ENCODE measurements at places on chromosomes 6 and 20.
A peak's percentile ranks its signal among the peaks of the same experiment; 100 is the strongest.

DNA sequence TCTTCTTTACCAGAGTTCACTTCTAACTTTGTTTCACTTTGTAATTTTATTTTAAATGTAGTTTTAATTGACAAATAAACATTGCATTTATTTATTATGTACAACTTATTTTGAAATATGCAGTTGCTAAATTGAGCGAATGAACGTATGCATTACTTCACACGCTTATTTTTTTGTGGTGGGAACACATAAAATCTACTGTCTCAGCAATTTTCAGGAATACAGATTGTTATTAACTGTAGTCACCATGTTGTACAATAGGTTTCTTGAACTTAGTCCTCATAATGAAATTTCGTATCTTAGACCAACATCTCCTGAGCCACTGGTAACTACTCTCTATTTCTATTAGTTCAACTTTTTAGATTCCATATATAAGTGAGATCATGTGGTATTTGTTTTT lies 46.9 kb downstream of the NKAIN2 start:
- no peak for DNase-seq

DNA sequence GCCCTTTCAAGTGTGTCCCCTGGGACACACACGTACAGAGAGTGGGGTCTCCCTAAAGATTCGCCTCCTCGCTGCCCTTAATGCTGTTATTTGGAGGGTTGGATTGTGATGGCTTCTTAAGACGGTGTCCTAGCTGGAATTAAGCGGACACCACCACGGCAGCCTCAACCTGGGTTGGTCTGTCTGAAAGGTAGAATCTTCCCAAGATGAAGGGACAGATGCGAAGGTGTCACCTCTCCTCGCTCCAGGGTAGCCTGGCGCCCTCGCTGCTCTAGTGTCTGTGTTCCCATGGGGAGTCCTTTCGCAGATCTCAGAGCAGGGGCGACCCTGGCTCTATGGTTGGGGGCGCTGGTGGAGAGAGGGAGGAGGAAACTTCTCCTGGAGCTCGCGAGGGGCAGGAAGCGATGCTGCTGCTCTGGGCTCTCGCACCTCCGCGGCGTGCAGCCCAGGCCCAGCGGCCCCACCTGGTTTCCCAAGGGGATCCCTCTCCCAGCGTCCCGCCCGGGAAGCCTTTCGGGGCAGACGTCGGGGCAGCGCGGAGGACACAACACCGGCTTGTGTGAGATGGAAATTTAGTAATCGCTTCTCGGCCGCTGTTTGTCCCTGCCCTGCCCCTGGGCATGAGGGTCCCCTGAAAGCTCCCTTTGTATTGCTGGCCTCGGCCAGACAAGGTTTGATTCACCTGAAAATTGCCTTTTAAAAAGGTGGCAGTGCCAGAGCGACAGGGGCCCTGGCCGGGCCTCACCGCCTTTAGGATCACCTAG lies 1.7 kb downstream of the RSPO3 start:
- peak; percentile 20 for DNase-seq

- no peak for DNase-seq
Observed at GRCh38 chr6:105985098-105985815, 100.9 kb upstream of the PRDM1 start.

GRCh38 chr6:35948725-35949124 lies 27.8 kb upstream of the SRPK1 start:
- peak; percentile 84 for DNase-seq

GRCh38 chr6:19370831-19371230 lies 466.3 kb upstream of the ID4 start:
- no peak for DNase-seq
